ENCODE measurements at places on chromosomes 12 and 14. TPM values are rescaled to one million over a fixed set of nuclear protein-coding genes. Genes with fewer than 3 reads are reported as not detected.

DNA sequence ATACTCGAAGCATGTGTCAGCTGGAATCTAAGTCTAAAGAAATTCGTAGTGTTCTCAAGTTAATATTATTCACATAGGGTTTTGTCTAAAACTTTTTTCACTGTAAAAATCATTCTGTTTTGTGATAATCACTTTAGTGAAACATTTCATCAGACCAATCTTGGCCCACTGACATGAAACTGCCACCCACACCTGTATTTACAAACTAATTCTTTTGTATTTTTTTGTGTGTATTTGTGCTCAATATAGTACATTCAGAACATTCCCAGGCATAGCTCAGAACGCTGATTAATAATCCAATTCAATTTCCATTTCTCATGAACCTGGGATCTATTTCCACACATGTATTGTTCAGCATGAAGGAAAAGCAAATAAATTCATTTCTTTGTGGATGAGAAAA, 191.7 kb downstream of the RASSF9 start:
- DNase-seq = no peak

- no peak for DNase-seq
These were observed 68.8 kb downstream of the PPP2R5C start for GRCh38 chr14:101830271-101830670.

GRCh38 chr14:69855180-69855832, 23.9 kb upstream of the SMOC1 start:
- DNase-seq = no peak

Gene MYL2
- total RNA-seq = not detected

Gene JKAMP
- total RNA-seq = 168 TPM

Gene RNU6-7
- total RNA-seq = not detected

Gene PRB2
- total RNA-seq = not detected

Gene TMEM30B
- total RNA-seq = not detected
